ENCODE measurements at places on chromosomes 1 and 21. TPM values are rescaled to one million over a fixed set of nuclear protein-coding genes. Genes with fewer than 3 reads are reported as not detected.

TSPEAR gene
- not detected for total RNA-seq

SLC6A9 gene
- total RNA-seq = 8.9 TPM

GSTM5 gene
- 0.20 TPM for total RNA-seq

LEMD1 gene
- total RNA-seq = 2.0 TPM

CLCA2 gene
- total RNA-seq = not detected

DNA sequence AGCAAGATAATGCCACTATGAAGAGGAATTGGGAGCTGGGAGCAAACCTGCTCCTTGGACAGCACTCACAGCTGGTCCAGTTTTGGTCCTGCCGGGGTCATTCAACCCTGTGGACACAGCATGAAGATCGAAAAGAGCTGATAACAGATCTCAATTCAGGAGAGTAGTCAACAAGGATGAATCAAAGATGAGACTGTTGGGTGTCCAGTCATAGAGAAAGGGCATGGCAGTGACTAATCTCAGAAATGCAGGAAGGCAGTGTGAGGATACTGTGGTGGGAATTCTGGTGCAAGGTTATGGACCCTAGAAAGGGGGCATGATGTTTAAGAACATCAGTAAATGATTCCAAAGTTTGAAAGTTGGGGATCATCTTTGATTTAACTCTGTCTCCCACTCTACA lies 261.4 kb upstream of the ZP4 start:
- DNase-seq = no peak

DNA sequence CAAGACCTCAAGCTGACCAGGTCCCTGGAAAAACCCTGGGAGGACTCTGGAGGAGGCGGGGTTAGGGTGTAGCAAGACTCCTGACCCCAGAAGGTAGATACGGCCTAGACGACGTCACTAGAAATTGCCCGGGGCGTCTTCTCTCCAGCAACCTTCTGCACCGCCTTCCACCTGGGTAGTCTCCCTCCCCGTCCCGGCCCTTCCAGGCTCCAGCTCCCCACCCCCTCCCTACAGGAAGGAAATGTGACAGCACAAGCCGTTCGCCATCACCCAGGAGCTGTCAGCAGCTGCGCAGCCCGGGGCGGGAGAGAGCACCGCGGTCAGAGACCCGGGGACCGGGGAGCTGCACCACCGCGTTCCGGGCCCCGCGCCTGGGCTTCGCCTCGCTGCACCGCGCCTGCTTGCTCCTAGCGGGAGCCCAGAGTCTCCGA lies 20.0 kb downstream of the SERTAD4 start:
- peak; percentile 71 for DNase-seq

GRCh38 chr21:15688809-15689208 lies 41.0 kb upstream of the USP25 start:
- DNase-seq = no peak

DNA sequence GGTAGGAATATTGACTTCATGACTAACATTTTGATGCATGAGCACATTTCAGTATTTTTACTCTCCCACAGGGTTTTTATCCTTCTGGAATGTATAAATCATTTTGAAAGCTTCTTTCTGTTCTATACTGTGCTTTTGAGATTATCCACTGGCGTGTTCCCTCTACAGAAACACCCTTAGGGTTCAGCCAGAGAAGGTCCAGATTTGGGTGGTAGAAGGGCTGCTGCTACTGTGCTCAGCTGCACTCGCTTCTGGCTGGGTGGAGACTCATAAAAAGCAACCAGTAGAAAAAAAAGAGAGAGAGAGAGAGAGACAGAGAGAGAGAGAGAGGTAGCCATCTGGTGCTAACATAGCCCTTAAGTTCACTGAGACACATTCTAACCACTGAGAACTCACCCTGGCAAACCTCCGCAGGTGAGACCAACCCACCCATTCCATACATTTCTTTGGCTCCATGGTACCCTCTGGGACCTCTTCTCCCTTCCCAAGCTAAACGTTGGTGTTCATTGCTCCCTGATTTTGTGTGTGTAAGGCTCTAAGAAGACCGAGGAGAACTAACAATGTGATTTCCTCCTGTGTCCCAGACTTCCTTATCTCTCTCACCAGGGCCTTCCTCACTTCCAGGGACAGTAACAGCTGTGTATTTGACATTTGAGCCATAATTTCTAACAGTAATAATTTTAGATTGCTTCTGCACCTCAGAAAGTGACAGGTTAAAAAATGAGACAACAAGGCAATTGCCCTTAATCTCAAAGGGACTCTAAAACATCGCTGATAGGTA lies 7.2 kb downstream of the APCS start:
- no peak for DNase-seq

GRCh38 chr1:165054627-165055026 lies 301.9 kb downstream of the LMX1A start:
- no peak for DNase-seq

Measured in glutamatergic neuron (in vitro differentiated cells).